Activated CD8-positive, alpha-beta T cell treated with anti-CD3 and anti-CD28 coated beads for 36 hours (primary cell): ENCODE measurements at places on chromosomes 1 and 21. TPM values are rescaled to one million over a fixed set of nuclear protein-coding genes. Genes with fewer than 3 reads are reported as not detected.

The LCE3E gene
- total RNA-seq: not detected

The BMP8A gene
- total RNA-seq: 0.36 TPM

The FH gene
- 95.2 TPM for total RNA-seq

The BRINP3 gene
- not detected for total RNA-seq

The ACKR1 gene
- not detected for total RNA-seq

GRCh38 chr1:18121072-18121820 is 13.6 kb downstream of the IGSF21 start:
- peaks cover 12% of the 10 kb centered on the region for H3K27me3 ChIP-seq
- H3K27ac ChIP-seq: no peak overlapping the region
- H3K36me3 ChIP-seq: no peaks in the 10 kb centered on the region

GRCh38 chr1:175073061-175073460 is 5.4 kb downstream of the TNN start:
- H3K27ac ChIP-seq: no peak overlapping the region
- DNase-seq: no peak
- H3K4me1 ChIP-seq: peaks cover 14% of the 10 kb centered on the region

DNA sequence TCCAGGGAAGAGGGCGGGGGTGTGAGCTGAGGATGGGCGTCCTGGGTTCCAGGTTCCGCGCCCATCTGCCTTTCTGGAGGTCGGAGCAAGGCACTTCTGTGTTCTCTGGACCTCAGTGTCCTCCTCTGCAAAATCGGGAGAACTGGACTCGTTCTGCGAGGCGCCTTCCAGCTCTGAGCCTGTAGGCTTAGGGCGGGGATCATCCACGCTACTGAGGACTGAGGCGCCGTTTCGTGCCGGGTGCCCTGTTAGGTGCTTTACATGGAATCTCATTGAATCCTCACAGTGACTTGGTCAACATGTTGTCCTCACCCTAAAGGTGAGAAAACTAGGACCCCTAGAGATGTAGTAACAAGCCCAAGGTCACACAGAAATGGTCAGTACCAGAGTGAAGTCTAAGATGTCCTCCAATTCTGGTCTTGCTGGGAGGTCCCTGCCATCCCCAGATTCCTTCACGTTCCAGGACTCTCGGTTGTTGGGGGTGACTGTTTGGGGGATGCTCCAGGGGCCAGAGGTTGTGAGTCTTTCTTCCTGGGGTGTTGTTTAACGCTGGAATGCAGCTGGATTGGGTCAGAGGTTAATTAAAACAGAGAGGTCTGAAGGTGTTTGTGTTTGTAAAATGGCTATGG is 677 bp downstream of the PRKAA2 start:
- H3K27ac ChIP-seq: no peak overlapping the region
- no peak overlapping the region for H3K4me3 ChIP-seq
- no peaks in the 10 kb centered on the region for H3K36me3 ChIP-seq
- DNase-seq: no peak
- peaks cover 6% of the 10 kb centered on the region for H3K4me1 ChIP-seq
- H3K27me3 ChIP-seq: peaks cover 38% of the 10 kb centered on the region

DNA sequence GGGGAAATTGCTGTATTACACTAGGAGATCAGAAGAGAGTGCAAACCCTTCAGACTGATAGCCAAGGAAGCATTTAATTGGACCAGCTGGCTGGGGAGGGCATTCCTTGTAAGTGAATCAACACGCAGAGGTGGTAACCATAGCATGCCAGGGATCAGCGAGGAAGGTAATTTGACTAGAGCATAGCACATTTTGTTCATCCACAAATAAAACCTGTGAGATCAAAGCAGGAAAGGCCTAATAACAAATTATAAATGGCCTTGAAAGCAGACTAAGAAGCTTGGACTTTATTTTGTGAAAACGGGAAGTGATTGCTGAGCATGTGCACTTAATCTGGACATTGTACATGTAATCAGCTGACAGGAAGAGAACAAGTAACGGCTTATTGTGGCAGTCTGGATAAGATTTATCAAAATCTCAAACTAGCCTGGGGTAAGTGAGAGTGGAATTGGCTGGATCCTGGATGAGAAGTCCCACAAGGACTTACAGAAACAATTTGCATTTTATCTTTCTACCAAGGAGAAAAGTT is 11.7 kb upstream of the CD55 start:
- no peak for DNase-seq
- peak overlapping the region; percentile 84 for H3K27ac ChIP-seq
- H3K4me3 ChIP-seq: peak overlapping the region; percentile 60
- H3K4me1 ChIP-seq: peaks cover 20% of the 10 kb centered on the region
- H3K36me3 ChIP-seq: no peaks in the 10 kb centered on the region

DNA sequence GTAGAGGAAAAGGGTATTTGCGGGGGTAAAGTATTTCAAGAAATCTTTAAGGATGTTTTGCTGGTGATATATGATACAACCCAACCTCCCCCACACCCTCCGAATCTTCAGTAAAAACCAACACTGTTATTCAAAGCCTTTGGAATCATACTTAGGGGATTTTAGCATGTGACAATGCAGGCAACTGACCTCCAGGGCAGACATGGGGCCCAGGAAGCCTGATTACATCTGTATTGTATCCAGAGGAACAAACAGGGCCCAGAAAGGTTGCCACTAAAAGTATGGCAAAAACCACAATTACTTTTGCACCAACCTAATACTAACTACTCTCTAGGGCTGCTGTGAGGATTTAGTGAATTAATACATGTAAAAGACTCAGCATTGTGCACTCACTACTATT is 43.9 kb upstream of the CNN3 start:
- H3K4me3 ChIP-seq: no peak overlapping the region
- no peaks in the 10 kb centered on the region for H3K36me3 ChIP-seq
- no peaks in the 10 kb centered on the region for H3K4me1 ChIP-seq
- no peak overlapping the region for H3K27ac ChIP-seq

DNA sequence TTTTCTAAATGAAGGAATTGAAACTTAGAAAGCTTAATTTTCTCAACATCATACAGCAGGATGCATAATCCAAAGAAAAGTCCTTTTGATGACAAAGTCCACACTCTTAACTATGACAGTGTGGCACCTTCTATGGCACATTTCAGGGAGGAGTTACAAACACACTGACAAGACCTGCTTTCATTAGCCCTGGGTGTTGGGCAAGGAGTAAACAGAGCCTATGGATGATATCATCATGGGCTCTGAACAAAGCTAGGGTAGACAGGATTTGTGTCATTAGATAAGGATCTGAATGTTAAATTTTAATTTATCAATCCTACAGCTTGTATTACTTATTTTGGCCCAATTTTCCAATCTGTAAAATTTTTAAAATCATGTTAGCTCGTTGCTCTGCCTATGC is 62.6 kb upstream of the DENND1B start:
- peaks cover 2% of the 10 kb centered on the region for H3K4me1 ChIP-seq
- no peak for DNase-seq
- no peaks in the 10 kb centered on the region for H3K36me3 ChIP-seq
- no peak overlapping the region for H3K27ac ChIP-seq
- no peak overlapping the region for H3K4me3 ChIP-seq
- H3K27me3 ChIP-seq: no peaks in the 10 kb centered on the region

DNA sequence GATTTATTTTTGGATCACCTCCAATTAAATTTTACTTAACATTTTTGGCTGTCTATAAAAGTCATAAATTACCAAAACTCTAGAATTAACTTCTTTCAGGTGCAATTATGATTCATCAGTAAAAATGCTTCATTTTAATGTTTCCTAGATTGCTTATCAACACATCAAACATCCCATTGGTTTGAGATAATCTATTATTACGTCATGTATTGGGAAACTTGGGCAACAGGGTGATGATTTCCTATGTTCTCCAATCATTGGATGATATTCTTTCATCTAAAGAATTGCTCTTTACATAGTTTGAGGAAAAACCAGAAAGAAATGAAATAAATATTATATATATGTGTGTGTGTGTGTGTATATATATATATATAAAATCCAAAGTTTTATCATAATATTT is 76.8 kb upstream of the KCNJ6 start:
- H3K4me3 ChIP-seq: no peak overlapping the region
- H3K4me1 ChIP-seq: no peaks in the 10 kb centered on the region
- H3K36me3 ChIP-seq: no peaks in the 10 kb centered on the region
- no peak overlapping the region for H3K27ac ChIP-seq
- H3K27me3 ChIP-seq: peaks cover 3% of the 10 kb centered on the region
- no peak for DNase-seq

DNA sequence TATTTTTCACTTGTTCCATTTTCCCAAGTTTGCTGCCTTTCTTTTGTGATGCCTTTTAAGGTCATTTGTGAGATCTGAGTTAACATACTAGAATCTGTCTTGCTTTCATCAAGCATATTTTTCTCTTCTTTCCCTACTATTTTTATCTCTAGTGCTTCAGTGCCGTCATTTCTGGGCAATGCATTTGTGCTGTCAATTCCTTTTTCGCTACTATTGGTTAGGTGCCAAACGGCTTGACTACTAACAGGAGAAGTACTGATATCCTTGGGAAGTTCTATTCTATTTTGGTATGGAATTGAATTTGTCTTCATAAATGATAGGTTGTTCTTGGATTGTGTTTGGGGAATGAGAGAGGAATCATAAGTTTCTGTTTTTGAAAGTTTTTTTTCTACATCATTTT is 42.2 kb downstream of the LRRC53 start:
- peaks cover 3% of the 10 kb centered on the region for H3K27me3 ChIP-seq
- H3K4me1 ChIP-seq: no peaks in the 10 kb centered on the region
- no peak overlapping the region for H3K4me3 ChIP-seq
- DNase-seq: no peak
- no peaks in the 10 kb centered on the region for H3K36me3 ChIP-seq

DNA sequence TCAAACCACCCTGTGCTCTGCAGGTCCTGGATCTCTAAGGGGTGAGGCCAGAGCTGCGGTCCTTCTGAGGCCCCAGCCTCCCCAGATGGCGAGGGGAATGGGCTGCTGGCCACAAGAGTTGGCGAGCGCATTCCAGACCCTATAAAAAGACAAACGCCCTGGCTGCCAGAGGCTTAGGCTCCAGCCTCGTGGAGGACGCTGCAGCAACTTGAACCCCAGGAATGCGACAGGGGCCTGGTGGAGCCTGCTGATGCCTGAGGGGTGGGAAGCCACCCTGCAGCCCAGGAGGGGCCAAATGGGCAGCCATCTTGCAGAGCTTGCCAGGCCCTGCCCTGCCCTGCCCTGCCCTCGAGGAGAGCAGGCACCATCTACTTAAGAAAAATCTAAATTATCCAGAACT is 8.6 kb downstream of the CACNA1S start:
- H3K27me3 ChIP-seq: no peaks in the 10 kb centered on the region
- H3K4me1 ChIP-seq: no peaks in the 10 kb centered on the region
- H3K27ac ChIP-seq: no peak overlapping the region
- DNase-seq: no peak

GRCh38 chr1:184975208-184975870 is 1.0 kb upstream of the NIBAN1 start:
- H3K27ac ChIP-seq: peak overlapping the region; percentile 23
- peaks cover 22% of the 10 kb centered on the region for H3K27me3 ChIP-seq
- H3K36me3 ChIP-seq: peaks cover under 1% of the 10 kb centered on the region
- H3K4me1 ChIP-seq: peaks cover 39% of the 10 kb centered on the region
- H3K4me3 ChIP-seq: peak overlapping the region; percentile 16
- no peak for DNase-seq

DNA sequence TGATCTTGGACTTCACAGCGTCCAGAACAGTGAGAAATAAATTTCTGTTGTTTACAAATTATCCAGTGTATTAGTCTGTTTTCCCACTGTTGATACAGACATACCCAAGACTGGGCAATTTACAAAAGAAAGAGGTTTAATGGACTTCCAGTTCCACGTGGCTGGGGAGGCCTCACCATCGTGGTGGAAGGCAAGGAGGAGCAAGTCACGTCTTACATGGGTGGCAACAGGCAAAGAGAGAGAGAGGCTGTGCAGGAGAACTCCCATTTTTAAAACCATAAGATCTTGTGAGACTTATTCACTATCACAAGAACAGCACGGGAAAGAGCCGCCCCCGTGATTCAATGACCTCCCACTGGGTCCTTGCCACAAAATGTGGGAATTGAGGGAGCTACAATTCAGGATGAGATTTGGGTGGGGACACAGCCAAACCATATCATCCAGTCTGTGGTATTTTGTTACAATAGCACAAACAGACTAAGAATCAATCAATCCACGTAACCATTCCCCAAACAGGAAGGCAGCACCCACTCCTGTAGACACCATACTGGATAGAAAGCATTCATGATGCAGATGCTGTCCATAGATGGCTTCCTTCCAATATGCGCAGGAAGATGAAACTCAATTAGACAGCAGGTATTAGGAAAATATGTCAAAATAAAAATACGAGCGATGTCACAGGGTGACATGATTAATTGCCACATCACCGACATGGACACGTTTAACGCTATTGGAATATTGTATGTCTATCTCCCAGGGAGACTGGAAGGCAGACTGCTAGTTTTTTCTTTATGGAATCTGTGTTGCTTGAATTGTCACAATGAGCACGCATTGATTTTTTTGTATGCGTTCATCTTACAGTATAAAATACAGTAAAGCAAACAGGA is 22.8 kb downstream of the ECE1 start:
- H3K27ac ChIP-seq: peak overlapping the region; percentile 42
- peaks cover 29% of the 10 kb centered on the region for H3K4me1 ChIP-seq
- no peaks in the 10 kb centered on the region for H3K27me3 ChIP-seq

DNA sequence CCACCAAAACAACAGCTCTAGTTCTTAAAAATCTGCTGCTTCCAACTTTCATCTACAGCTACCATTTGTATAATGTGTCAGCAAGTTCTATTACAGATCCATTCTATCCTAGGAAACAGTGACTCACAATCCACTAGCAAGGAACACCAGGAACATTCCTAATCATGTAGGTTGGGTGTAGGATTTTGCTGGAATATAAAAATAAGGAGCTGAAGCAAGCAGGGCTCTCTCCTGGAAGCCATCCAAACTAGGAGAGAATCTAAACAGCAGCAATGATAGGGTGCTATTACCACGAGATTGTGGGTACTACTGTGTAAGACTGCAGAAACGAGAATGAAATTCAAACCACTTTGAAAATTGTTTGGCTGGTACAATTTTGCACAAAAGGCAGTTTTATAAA is 135.0 kb downstream of the PTPN14 start:
- H3K27me3 ChIP-seq: no peaks in the 10 kb centered on the region
- peaks cover 5% of the 10 kb centered on the region for H3K4me1 ChIP-seq
- H3K4me3 ChIP-seq: no peak overlapping the region
- no peak overlapping the region for H3K27ac ChIP-seq
- no peaks in the 10 kb centered on the region for H3K36me3 ChIP-seq
- no peak for DNase-seq

DNA sequence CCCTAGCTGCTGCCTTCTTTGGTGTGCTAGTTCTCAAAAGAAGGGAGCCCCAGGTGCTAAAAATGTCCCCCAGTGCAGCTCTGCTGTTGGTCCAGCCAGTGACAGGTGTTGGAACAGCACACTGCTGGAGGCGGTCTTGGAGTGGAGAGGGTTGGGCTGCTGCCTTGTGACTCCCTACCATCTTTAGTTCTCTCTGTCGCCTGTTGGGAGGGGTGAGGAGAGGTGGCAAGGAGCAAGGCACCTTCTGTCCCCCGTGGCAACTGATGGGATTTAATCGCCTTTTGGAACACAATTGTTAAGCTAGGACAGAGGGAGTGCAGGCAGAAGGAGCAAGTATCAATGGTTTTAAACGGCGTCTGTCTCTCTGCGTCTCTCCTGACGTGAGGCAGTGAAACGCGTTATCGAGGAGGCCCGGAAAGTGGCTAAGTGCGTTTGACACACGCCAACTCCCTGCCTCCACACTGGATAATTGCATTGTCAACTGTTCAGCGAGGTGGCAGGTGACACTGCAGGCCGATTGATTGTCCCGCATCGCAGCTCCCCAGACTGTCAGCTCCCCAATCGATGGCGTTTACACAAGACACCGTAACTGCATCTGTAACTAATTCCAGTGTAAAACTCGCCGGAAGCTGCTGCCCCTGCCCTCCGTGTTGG is 34.0 kb downstream of the TMEM53 start:
- peaks cover 7% of the 10 kb centered on the region for H3K4me1 ChIP-seq
